ENCODE measurements at places on chromosomes 7 and 10.
A peak's percentile ranks its signal among the peaks of the same experiment; 100 is the strongest.

DNA sequence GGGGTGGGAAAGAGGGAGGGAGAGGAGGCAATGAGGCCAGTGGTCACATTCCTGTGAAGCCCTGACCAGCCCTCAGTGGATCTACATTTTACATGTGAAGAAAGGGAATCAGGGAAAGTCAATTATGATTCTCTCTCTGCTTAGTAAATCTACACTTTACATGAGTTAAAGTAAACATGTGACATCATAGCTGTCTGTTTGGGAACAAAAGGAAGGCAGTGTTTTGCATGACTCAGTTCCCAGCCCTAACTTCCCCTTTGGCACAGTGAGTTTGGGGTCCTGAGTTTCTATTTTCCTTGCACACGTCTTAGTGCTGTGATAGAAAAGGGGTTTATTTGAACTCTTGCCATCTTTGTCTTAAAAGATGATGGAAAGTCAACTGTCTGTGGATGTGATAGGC, 615.1 kb downstream of the SDK1 start:
- DNase-seq = no peak

DNA sequence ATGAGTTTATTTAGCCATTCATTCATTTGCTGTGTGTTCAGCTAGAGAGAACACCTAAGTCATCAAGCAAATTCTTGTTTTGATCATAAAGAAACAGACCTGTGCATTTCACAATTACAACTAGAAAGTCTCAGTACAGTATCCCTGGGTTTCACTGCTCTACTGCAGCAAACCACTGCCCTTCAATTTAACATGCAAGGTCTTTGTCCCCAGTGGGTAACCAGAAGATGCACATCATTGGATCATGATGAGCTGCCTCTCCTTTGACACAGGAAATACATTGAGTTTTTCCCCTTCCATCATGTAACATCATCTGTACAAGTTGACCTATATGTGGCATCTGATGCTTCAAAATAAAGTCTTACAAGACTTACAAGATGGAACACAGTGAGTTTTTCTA, 70.5 kb upstream of the MRLN start:
- DNase-seq = no peak

DNA sequence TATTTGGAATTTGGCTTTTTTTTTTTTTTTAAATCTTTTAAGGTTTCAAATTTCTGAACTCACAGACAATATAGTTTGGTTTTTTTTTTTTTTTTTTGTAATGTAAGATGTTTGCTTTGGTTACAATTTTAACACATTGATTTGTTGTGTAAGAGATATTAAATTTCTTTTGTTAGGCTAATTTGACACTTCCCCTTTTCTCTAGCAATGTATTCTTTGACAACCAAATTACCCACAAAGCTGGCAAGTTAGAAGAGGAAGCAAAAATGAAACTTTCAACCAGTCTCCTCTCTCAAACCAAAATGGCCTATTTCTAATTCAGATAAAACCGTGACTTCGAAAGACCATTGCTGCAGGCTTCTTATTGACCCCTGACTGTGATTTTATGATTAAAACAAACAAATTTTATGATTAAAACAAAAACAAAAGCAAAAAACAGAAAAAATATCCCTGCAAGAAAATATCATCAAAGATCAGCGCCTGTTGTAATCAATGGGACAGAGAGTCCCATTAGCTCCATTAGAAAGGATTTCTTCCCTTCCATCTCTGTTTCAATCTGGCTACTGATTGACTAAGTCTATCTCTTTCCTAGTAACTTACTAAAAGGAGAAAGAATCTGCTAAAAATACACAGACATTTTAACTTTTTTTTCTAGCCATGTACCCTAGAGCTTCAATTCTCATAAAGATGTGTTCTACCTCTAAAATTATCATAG, 489.2 kb downstream of the MDFIC start:
- DNase-seq = no peak

DNA sequence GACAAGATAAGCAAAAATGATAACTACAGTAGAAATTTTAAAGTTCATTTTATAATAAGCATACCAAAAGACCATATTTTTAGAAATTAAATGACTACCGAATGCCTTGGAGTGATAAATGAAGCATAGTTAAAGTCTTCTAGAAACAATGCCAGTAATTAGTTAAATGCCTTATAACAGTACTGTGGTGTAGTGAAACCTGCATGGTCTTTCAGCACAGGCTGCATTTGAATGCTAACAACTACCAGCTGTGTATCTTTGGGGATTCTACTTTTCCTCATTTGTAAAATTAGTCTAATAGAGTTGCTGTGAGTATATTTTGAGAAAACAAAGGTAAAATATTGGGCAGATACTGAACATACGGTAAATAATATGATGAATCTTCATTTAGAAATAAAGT, 25.1 kb downstream of the TSPAN12 start:
- no peak for DNase-seq

- DNase-seq = no peak
Measured at GRCh38 chr10:121803611-121804010, 124.2 kb downstream of the ATE1 start.

DNA sequence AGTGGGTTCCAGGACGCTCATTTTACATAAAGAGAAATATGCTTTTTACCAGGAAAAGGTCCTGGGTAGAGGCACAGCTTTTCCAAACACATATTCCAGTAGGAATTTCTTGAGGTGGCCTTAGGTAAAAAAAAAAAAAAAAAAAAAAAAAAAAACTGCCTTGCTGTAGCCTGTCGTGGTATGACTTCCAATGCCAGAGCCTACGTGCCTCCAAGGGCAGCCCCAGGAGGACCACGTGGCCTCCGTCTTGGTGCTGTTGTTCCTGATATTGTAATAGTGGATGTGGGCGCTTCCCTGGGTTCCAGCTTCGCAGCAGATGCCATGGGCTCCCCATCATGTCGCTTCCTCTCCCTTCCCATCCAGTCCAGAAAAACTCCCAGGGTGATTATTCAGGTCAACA, 49.3 kb downstream of the PRKAG2 start:
- DNase-seq = no peak

- DNase-seq = no peak
Measured at GRCh38 chr7:10940704-10941355, 32.8 kb upstream of the PHF14 start.

GRCh38 chr7:157003756-157004520, 6.5 kb downstream of the MNX1 start:
- DNase-seq = no peak

DNA sequence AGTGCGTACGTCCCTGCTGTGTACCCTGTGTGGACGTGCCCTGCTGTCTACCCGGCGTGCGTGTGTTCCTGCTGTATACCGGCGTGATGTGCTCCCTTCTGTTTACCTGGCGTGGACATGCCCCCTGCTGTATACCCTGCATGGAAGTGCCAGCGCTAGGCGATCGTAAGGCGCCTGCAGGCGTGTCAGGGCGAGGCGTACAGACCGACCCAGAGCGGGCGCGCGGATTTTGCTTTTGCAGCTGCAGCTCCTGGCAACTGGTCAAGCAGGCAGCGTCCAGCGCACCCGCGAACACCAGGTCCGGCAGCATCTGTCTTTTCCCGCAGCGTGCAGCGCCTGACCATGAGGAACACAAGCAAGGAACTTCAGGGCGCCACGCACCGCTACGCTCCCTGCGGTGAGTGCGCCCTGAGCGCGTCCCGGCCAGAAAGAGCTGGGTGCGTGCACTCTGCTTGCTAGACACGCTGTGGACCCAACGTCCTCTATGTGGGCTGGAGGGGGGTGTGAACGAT, 680 bp downstream of the C7orf57 start:
- DNase-seq = no peak

DNA sequence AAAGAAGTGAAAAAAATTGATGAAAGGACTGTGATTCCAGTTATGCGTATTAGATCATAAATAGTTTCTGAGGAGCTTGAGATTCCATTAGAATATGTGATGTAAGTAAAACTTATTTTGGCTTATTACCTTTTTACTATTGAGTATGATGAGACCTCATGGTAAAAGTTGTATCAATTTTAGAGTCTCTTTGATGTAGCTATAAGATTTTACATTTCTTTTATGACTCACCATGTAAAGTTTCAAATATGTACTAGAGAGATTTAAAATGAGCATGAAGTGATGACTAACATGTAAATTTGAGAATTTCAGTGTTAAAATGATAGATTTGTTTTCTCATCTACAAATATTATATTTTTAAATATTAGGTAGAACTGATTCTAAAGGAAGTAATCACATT, 276.5 kb downstream of the OTUD1 start:
- DNase-seq = no peak

DNA sequence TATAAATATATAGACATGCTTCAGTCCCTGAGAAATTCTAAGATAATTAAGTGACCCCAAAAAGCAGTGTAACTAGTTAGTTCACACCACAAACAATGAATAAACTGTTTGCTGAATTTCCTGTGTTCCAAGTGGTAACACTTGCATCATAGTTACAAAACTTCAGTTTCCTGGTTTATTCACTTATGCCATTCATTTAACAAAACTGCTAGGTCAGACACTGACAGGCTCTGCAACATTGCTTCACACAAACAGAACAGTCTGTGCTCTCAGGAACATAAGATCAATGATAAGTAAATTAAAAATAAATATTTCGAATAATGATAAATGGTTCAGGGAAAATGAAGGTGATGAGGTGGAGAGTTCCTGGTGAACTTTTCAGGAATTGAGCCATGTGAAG, 133.3 kb upstream of the NAMPT start:
- no peak for DNase-seq

GRCh38 chr7:95304990-95305389, 19.3 kb downstream of the PON1 start:
- no peak for DNase-seq

- DNase-seq = peak; percentile 16
Measured at GRCh38 chr10:30792025-30792424, 162.5 kb upstream of the LYZL2 start.

DNA sequence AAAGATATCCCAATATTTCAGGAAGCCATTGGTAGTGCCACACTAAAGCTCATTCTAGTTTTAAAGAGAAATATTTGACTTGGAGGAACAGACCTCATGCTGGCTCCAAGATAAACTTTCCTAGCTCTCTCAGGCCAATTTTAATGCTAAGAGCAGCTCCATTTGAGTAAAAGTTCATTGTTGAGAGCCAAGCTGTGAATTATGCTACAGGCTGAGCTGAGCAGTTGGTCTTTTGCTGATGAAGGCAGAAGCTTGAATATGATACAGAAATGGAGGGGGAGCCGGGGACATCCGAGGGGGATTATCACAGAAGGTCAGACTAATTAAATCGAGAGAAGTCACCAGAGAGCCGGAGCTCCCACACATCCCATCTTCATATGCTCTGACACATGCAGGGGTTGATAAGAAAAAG, 175.7 kb upstream of the AUTS2 start:
- no peak for DNase-seq

DNA sequence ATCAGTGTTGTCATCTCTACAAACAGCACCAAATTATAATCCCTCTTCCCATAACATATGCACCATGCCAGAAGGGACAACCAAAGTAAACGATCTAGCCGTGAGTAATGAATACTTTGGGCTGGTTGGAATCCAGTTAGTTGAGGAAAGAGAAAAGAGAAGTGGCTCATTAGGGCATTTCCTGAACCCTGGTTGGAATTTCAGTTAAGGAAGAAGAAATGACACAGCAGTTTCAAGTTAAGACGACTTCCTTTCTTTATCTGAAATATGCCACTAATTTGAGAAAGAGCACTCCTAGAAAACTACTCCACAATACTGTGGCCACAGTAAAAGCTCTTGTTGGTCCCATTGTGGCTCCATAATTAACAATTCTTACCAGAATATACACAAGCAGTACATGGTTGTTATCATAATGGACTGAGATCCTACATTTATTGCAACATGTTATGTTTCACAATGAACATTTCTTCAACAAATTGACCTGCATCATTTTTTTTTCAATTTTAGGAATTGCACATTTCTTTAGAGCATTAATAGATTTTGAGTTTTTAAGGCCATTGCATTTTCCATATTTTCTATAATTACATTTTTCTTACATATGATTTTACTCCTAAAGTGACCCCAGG, at the start of gene TFEC:
TSS of gene TFEC (minus strand) at position 113 of the 626 bp plus-strand sequence. CDS start 46,322 bp downstream, outside the sequence.
- DNase-seq = no peak

DNA sequence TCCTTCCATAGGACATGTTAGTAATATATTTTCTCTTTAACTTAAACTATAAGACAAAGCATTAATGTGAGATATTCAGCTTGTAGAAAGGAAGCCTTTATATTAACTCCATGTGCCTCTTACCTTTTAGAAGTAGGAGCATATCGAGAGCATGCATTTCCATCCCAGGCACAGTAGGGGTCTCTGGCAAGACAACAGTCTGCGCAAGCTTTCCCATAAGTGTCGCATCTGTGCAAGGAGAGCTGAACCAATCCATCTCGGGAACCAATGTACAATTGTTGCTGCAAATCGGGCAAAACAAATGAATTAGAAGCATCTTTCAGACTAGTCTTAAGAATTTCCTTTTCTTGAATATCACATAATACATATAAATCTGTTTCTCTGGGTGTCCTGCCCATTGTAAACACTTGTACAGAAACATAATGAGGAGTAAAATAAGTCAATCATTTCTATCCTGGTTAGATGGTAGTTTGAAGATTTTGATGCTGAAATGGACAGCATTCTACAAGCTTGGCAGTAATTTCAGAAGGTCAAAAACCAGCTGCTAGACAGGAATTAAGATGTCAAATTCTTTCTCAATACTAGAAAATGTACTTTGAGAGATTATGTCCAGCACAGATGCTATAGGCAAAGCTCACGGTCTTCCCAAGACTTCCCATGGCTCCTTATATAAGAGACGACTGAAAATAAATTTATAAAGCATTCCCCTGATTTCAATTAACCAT, 171.8 kb downstream of the SEMA3D start:
- DNase-seq = no peak

GRCh38 chr7:121824276-121824675, 48.7 kb upstream of the PTPRZ1 start:
- no peak for DNase-seq

DNA sequence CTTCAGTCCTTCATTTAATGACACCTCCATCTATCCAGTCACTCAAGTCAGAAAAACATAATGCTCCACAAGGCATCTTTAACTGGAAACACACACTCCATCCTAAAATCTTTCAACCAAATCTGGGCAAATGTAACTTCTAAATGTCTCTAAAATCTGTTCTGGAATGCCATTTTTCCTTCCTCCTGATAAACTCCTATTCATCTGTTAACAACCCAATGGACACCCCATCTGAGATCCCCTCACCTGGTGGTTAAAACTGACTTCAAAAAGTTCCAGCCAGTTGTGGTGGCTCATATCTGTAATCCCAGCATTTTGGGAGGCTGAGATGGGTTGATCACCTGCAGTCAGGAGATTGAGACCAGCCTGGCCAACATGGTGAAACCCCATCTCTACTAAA, 78.7 kb downstream of the ARHGAP21 start:
- no peak for DNase-seq

- no peak for DNase-seq
Measured at GRCh38 chr10:81127931-81128330, 590.2 kb downstream of the SH2D4B start.

GRCh38 chr7:136971776-136972175, 103.3 kb downstream of the CHRM2 start:
- no peak for DNase-seq

- DNase-seq = no peak
Measured at GRCh38 chr10:113752553-113752952, 1.1 kb downstream of the PLEKHS1 start.

- no peak for DNase-seq
Measured at GRCh38 chr10:102220612-102221011, 5.5 kb upstream of the ELOVL3 start.

- DNase-seq = no peak
Measured at GRCh38 chr7:25054819-25055519, 70.1 kb downstream of the CYCS start.

- DNase-seq = no peak
Measured at GRCh38 chr7:91243591-91244301, 20.5 kb upstream of the FZD1 start.

- no peak for DNase-seq
Measured at GRCh38 chr7:105337529-105337928, 51.2 kb downstream of the SRPK2 start.

All from CD4-positive, alpha-beta T cell treated with Interleukin-4 for 1 hour (primary cell).